ENCODE measurements at places on chromosomes 2 and 18.

DNA sequence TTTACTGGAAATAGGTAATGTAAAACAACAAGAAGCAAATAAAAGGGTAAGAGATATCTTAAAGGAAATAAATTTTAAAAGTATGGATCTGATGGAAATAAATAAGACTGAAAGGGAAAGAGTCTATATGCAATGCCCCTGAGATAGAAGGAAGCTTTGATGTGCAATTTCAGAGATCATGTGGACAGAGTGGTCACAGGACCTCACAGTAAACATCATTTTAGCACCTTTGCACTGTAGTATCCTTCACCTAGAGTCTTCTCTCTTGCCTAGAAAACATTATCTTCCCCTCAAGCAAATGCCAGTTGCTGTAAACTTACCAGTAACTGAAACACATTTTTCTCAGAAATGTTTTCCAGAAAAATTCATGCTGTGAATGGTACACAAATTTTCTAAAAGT, 1621.3 kb upstream of the TMEFF2 start:
- DNase-seq: no peak

DNA sequence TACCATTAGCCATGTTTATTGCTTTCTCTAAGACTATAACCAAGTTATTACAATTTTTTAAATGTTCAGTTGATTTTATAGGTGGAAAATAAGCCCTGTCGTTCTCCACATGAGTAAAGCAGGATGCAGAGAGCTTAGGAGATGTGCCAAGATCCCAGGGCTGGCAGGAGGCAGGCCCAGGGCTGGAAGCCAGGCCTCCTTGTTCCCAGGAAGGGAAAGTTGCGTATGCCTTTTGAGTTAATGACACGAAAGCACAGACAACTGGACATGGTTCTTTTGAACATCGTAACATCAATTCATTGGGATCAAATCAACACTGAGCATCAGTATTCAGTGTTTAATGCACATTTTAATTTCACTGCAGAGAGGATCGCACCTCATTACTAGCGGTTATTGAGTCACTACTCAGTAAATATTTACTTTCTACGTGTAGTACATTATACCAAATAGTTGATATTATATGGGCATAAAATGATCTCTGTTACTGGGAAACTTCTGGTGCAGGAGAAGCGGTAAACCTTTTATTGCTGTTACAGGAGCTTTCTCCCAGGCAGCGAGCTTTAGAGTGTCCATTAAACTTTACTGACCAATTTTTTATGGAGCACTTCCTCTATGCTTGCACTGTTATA, 60.0 kb downstream of the RNF144A start:
- no peak for DNase-seq

GRCh38 chr18:70454704-70455322, 166.0 kb downstream of the SOCS6 start:
- peak; percentile 58 for DNase-seq

DNA sequence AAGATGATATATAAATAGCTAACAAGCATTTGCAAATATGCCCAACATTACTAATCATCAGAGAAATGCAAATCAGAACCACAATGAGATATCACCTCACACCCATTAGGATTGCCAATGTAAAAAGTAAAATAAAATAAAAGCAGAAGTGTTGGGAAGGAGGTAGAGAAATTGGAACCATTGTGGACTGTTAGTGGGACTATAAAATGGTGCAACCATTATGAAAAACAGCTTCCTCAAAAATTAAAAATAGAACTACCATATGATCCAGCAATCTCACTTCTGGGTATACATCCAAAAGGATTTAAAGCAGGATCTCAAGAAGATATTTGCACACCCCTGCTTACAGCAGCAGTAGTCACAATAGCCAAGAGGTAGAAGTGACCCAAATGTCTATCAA, 99.8 kb upstream of the DAPL1 start:
- DNase-seq: no peak

GRCh38 chr2:15782009-15782751, 158.2 kb upstream of the MYCN start:
- no peak for DNase-seq

- no peak for DNase-seq
These were observed 119.2 kb downstream of the INHBB start for GRCh38 chr2:120465012-120465700.

- DNase-seq: no peak
These were observed 24.9 kb upstream of the DNMT3A start for GRCh38 chr2:25366629-25367028.

DNA sequence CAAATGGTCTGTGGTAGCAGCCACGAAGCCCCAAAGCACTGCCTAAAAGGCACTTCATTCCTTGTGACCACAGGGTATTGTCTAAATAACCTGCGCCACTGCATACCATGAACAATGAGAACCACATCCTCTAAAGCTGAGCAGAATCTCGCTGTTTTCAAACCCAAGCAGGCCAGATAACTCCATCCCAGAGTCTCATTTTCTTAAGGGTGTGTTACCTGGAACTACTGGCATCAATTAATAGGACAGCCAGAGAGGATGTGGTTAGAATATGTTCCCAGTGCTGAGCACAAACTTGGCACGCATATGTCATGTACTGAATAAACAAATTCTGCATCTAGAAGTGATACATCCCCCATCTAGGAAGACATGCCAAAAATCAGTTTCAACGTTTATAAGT, 13.0 kb downstream of the VPS4B start:
- no peak for DNase-seq

- no peak for DNase-seq
These were observed 862.3 kb downstream of the SUCLG1 start for GRCh38 chr2:83596592-83597282.

DNA sequence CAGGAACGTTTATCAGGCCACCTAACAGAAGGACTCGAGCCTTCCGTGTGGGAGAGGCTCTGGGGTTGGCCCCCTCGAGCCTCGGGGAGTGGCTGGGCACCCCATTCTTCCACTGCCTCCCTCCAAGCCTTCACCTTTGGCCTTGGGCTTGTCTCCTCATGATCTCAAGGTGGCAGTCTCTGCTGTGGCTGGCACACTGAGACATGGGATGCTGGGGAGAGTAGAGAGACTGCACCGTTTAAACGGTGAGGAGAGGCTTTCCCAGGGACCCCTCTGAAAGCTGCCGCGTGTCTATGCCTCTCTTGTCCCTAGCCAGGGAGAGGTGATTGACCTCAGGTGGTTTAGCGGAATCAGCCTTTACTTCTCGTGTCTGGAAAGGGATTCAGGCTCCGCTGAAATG, 71.0 kb downstream of the DCDC2C start:
- DNase-seq: no peak

DNA sequence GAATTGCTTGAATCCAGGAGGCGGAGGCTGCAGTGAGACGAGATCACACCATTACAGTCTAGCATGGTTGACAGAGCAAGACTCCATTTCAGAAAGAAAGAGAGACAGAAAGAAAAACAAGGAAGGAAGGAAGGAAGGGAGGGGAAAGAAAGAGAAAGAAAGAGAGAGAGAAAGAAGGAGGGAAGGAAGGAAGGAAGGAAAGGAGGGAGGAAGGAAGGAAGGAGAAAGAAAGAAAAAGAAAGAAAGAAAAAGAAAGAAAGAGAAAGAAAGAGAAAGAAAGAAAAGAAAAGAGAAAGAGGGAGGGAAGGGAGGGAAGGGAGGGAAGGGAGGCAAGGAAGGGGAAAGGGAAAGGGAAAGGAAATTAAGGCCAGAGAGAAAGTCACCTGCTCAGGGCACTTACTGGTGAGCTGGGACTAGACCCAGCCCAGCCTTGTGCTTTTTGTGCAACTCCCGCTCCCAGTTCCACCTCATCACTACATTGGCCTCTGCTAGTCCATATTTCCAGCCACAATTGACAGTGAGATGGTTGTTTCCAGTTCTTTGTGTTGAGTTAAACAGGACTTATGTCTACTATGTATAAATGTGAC, 35.7 kb downstream of the MOGAT1 start:
- no peak for DNase-seq

DNA sequence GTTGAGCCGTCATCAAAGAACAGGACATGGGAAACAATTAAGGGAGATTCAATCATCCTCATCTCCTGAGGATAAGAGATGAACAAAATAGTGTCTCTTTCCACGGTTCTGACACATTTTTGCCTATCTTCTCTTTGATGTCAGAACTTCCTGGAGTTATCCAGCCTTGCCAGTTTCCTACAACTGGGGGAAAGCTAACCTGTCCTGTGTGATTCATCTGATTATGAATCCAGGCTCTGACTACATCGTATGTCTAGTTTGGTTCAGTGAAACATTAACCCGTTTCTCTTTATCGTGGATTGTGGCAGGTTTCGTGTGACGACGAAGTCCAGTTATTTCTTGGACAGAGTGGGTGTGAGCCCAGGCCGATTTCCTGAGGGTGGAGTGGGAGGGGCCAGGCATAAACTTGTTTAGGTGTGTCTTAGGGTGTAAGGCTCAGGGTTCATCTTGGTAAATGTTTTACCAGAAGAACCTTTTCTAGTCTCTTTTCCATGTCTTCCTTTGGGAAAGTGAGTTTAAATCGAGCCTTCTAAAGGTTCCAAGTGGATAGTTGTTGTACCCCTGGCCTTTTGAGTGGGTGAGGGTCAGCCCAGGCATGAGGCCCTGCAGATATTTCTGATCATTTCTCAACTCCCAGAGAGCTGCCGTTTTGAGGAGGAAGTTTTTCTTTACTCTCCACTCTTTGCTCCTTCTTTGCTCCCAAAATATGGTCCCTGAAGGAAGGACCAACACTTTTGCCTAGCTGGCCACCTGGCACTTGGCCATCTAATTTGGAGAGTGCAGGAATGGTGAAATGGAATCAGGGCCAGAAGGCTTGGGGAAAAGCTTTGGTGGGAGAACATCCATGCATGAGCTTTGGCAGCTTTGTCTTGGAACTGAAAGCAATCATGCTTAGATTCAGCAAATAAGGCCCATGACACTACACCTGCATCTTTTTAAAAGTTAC, 50.4 kb upstream of the FZD5 start:
- DNase-seq: no peak

GRCh38 chr2:173803449-173803848, 161.7 kb downstream of the SP3 start:
- no peak for DNase-seq

- DNase-seq: no peak
These were observed 342.3 kb upstream of the EPHA4 start for GRCh38 chr2:221914334-221914880.

- peak; percentile 39 for DNase-seq
These were observed 23.3 kb downstream of the STAMBP start for GRCh38 chr2:73852020-73852419.

DNA sequence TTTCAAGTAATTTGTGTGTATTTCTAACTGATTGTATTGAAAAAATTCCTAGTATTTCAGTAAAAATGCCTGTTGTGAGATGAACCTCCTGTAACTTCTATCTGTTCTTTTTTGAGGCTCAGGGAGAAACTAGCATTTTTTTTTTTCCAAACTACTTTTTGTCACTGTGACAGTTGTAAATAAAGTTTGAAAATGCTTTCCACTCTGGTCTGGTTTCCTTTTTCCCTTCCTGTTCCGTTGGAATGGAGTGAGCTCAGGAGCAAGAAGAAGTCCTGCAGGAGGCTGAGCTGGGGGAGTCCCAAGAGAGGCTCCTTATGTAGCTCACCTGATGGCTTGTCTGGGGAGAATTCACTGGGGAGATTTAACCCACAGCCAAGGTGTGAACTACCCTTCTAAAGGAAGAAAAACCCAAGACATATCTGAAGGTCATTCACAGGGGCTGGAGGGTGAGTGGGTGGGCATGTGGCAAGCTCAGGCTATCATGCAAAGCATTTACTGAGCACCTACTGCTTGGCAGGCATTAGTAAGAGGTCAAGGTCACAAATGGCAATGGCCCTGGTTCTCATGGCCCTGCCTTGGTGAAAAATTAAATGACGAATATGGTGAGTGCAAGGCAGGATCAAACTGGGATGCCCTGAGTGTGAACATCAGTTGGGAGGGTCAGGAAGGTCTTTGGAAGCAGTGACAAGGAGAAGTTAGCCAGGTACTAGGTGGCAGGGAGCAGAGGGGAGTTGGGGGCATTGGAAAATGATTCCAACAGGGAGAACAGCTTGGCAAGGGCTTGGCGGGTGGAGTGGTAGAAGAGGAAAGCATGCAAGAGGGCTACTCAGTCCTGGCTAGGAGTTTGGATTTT, 28.7 kb downstream of the LBH start:
- DNase-seq: no peak

GRCh38 chr18:23883277-23883790, 131.2 kb upstream of the TTC39C start:
- no peak for DNase-seq

GRCh38 chr2:34523958-34524514, 924.9 kb upstream of the FAM98A start:
- no peak for DNase-seq

DNA sequence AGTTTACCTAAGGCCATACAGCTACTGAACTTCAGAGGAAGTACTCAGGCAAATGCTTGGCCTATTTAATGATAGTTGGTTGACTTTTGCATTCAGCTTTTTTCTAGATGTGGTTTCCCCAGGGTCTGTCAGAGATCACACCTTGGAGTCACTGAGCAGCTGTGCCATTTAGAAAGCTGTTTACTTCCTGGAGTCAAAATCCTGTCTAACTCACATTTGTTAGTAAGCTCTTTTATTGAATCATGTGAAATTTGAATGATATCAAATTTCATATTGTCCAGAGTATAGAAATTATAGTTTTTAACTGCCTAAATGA, 7.6 kb upstream of the TRIB2 start:
- DNase-seq: no peak

DNA sequence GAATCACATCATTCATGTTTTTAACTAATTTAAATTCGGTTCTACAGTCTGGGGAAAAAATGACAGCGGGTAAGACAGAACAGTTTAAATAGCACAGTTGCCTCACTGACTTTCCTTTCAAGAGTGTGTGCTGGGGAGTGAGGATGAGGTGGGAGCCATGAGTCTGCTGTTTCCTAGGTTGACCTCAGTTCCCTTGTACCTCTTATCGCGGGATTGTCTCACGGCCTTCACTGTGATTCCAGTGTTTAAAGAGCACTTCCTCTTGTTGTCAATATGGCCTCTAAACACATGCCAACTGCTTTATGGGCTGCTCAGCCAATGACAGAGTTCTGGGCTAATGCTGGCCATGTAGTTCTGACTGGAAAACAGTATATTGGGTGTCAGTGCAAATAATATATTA, 41.6 kb upstream of the ALMS1 start:
- DNase-seq: no peak

DNA sequence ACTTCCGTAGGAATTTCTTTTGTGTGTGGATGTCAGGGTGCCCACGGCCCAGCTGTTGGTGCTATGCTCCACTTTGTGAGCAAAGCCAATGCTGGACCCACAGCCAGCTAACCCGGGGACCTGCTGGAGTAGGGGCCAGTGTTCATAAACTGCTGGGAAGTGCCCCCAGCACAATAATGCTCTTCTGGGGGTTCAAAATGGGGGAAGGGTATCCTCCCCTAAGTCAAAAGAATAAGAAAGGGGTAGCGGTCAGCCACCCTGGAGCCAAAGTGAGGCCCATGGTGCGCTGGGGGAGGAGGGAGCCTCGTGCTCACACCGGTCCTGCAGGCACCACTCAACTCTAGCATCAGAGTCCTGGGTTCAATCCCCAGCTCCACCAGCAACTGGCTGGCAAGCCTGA, 115.8 kb upstream of the NPAS2 start:
- no peak for DNase-seq

GRCh38 chr2:203327582-203327900, 653 bp upstream of the ABI2 start:
- no peak for DNase-seq

- DNase-seq: no peak
These were observed 14.8 kb downstream of the MOGAT1 start for GRCh38 chr2:222686086-222686750.

Measured in glomerular endothelial cell (primary cell).